CD4-positive, alpha-beta T cell treated with Interferon gamma for 1 hour (primary cell): ENCODE measurements at places on chromosomes 11 and 22.

GRCh38 chr22:17631076-17631565, 2.6 kb upstream of the ATP6V1E1 start:
- DNase-seq: no peak

DNA sequence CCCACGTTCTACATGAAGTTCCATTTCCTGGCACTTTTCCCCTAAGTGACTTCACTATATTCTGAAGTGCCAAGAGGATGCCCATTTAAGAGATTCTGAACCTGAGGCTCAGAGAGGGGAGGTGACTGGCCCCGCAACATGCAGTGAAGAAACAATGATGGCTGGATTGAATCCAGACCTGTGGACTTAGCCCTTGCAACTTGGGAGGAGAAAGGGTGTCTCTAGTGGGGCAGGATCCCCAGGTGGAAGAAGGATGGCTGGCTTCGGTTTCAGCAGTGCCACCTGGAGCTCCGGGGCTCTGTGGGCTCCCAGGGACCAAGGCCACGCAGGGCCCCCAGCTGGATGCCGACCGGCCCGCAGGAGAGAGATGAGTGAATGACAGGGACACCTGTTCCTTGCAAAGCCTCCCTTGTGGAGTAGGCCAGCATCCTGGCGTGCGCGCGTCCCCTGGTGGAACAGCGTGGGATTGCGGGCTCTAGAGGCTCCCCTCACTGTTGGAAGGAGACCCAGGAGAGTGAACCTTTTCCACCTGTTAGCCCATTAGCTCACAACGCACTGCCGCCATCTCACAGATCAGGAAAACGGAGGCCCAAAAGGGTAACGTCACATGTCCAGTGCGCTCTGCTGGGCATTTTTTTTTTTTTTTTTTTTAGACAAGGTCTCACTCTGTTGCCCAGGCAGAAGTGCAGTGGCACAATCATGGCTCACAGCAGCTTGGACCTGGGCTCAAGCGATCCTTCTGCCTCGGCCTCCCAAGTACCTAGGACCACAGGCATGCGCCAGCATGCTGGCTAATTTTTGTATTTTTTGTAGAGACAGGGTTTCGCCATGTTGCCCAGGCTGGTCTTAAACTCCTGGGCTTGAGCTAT, 104.7 kb downstream of the KIAA1671 start:
- DNase-seq: peak; percentile 36

- no peak for DNase-seq
Measured at GRCh38 chr11:69774354-69775162, 583 bp downstream of the FGF4 start.

DNA sequence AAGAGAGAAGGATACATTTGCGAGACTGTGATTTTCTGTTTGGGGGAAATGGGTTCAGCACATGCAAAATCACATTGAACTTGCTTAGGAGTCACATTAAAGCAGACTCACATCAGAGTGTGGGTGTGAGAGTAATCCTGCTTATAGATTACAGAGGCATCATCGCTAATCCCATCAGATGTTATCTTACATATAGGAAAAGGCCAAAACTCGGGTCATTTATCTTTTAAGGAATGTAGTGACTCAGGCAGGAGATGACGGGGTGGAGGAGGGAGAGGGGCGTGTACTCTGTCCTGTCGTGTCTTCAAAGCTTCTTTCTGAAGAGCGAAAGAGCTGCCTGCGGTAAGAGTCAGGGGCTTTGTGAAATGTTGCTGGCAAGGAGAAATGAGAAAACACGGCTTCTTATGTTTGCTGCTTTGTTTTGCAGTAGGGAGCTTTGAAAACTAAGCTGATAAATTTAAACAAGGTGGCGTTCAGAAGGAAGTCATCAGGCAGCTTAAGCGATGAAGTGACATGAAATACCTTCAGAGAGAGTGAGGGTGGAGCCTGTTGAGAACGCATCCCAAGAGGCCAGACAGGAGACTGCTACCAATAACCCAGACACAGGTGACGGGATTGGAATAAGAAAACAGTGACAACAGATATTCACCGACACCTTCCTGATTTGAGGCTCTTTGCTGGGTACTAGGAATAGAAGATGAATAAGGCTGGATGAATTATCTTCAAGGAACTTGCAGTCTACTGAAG, 2.2 kb upstream of the C11orf16 start:
- DNase-seq: no peak

GRCh38 chr11:3189886-3190583, 24.9 kb upstream of the OSBPL5 start:
- no peak for DNase-seq

DNA sequence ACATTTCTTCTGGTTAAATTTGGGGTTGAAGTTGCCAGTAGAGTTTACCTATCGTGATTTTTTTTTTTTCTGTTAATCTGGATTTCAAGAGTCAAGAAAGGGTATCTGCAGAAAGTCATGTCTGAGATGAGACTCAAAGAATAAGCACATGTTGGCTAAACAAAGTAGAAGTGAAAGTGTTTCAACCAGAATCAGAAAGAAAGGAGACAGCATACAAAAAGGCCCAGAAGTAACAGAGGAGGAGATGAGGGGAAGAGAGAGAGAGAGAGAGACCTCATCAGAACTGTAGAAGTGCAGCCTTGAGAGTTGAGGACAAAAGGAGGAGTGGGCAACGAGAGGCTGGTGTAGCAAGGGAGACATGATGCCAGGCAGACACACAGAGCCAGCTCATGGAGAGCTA, 54.9 kb downstream of the SVIP start:
- no peak for DNase-seq
